Chondrocyte (in vitro differentiated cells): ENCODE measurements at places on chromosomes 6 and 20. TPM values are rescaled to one million over a fixed set of nuclear protein-coding genes. Genes with fewer than 3 reads are reported as not detected.

Gene NOX3
- total RNA-seq = not detected in 3 replicates

Gene ZNF311
- total RNA-seq = 0.41 to 0.80 TPM (median 0.52 TPM) in 3 replicates

Gene MPC1
- total RNA-seq = 25.1 to 31.6 TPM (median 30.1 TPM) in 3 replicates

Gene TRIM15
- total RNA-seq = not detected in 3 replicates

Gene SLPI
- 0.40 to 1.3 TPM in 2 of 3 replicates, not detected in the other for total RNA-seq

Gene CST5
- not detected in 3 replicates for total RNA-seq

Gene CDSN
- total RNA-seq = 0.12 TPM in 1 of 3 replicates, not detected in the others

Gene TTI1
- 10.6 to 16.1 TPM (median 10.8 TPM) in 3 replicates for total RNA-seq

Gene LTV1
- total RNA-seq = 15.0 to 22.6 TPM (median 15.4 TPM) in 3 replicates

Gene ANGPT4
- 0.12 TPM in 1 of 3 replicates, not detected in the others for total RNA-seq

Gene ECHDC1
- total RNA-seq = 35.7 to 47.4 TPM (median 40.4 TPM) in 3 replicates

GRCh38 chr6:10140824-10141223 is 274.1 kb downstream of the TFAP2A start:
- DNase-seq = no peak

- no peak for DNase-seq
These were observed 24.2 kb downstream of the NEDD9 start for GRCh38 chr6:11208267-11208666.

GRCh38 chr20:53527196-53527595 is 66.4 kb downstream of the ZNF217 start:
- no peak for DNase-seq

GRCh38 chr20:44648068-44648467 is 3.4 kb downstream of the ADA start:
- no peak for DNase-seq

DNA sequence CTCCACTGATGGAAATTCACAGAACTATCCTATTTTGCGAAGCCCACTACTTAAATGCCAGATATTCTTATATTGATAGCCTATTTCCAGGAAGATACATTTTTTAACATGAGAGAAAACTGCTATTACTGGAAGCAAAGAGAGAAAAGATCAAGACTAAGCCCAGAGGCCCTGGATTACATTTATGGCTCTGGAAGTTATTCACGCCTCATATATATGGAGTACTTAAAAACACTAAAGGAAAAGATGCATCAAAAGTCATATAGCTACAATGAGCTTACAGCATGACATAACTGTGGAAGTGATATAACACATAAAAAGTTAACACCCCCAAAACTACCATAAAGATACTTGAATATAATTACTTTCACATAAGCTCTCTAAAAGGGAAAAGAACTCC is 19.8 kb downstream of the ATG5 start:
- no peak for DNase-seq

DNA sequence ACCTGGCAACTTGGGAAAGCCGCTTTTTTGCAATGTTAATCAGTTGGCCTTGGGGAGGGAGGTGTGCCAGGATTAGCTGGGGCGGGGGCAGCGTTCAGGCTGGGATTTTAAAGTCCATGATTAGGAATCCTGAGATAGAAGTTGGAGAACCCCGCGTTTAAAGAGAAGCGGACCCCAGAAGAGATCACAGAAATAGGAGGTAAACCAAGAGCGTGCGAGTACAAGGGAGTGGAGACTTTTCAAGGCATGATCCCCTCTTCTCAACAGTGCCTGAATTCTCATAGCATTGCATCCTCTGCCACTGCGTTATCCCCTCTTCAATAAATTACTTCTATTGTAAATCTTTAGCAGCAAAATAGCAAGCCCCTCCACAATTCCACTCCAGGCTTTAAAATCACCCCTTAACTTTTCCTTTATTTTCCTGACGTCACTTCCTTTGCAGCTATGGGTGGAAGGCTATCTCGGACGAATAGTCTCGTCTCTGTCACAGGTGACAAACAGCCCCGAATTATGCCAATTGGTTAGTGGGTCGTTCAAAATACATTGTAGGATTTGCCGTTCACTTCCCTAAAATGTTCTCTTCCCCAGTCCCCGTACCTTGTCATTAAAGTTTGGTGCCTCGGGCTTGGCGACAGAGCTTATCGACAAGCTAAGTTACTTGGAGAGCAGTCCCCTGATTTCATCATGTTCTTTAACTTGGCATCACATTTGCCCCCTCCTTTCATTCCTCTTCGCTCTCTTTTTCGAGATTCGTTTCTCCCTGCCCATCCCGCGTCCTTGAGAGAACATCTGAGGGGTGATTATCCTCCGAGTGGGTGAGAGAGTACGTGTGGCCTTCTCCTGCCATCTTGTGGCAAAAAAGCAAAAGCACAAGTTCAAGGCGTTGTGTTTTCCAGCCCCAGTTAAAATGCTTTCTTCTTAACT is 17.1 kb downstream of the OR2B2 start:
- DNase-seq = no peak

- DNase-seq = no peak
These were observed 979.7 kb downstream of the TBC1D32 start for GRCh38 chr6:120354452-120355098.

DNA sequence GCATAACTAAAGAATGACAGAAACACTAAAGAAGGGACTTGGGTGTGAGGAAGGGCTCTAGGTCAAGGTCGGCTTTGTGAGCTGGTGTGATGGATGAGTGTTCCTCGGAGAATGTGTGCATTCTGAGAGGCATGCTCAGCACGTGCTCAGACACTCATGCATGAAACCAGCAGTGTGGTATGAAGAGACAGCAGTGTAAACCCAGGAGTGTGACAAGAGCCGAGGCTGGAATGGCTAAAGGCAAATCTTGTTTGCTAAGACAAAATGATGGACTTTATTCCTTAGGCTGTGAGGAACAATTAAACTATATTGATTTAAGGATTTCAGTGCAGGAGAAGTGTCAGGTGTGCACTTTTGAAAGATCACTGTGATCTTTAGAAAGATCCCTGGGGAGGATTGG is 107.4 kb upstream of the MAP7 start:
- DNase-seq = no peak

GRCh38 chr6:43383021-43383667 is 13.7 kb upstream of the ZNF318 start:
- no peak for DNase-seq

GRCh38 chr6:113873043-113873667 is 16.0 kb downstream of the MARCKS start:
- no peak for DNase-seq

DNA sequence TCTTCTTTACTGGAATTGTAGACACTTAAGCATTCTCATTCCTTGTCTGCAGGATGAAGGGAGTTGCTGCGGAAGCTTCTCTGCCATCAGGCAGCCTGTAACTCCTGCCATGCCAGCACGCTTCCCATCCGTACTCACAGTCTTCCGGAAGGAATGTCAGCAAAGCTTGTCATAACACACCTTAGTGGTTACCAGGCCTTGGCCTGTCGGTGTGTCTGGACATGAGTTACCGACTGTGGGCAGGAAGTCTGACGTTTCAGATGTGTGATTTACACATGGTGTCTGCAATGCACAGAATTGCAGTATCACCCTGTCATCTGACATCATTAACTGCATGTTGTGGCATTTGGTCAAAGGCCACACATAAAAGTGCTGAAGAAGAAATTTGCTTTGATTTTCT is 102.2 kb downstream of the SLC24A3 start:
- no peak for DNase-seq

GRCh38 chr20:38126932-38127621 is 38.0 kb downstream of the TGM2 start:
- peak; percentile 46 for DNase-seq

GRCh38 chr6:76866091-76866915 is 597.0 kb downstream of the HTR1B start:
- DNase-seq = no peak

DNA sequence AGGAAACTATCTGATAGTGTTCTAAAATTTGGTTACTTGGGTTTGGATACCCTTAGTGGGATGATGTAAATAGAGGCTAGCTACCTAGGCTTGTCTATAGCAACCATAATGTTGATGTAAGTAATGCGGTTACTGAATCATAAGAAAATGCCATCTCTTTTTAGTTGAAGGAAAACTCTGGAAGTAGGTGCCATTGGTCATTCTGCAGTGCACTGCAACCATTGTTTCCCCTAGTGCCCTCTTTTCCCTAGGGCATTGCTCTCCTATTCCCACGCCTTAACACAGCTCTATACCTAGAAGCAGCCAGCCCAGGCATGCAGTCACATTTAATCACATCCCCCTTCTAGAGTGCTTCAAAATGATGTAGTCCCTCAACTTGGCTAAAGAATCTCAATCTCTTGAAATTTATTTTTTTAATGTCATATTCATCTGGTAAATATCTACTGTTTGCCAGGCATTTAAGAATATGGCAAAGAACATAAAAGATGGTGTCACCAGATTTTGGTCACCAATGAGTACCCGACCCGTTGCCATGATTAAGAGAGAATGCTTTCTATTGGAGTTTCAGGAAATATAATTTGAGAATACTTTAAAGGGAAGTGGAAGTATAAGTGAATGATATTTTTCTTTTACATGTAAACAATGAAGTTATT is 10.4 kb downstream of the LOC128125822 start:
- DNase-seq = no peak

- no peak for DNase-seq
These were observed 27.8 kb upstream of the CENPW start for GRCh38 chr6:126312013-126312665.

DNA sequence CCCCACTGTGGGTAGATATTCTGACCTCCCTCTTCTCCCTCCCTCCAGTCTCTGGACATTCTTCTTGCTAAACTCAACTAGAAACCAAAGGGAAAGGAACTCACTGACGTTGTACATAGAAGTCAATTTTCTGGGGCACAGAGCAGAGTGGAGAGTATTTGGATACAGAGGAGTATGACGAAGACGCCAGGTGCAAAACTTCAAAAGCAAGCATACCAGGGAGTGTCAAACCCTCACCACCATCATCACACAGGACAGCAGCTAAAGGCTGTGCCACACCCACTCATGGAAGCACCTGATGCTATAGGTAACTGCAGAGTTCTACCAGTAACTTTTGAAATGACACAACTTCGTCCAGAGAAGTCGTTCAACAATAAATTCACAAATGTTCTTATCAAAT is 64.8 kb downstream of the FYN start:
- no peak for DNase-seq

GRCh38 chr6:37630281-37630799 is 67.3 kb downstream of the MDGA1 start:
- no peak for DNase-seq

- DNase-seq = no peak
These were observed 207.9 kb upstream of the SULF2 start for GRCh38 chr20:47993035-47993755.

- peak; percentile 78 for DNase-seq
These were observed 3.2 kb downstream of the SLC22A7 start for GRCh38 chr6:43301081-43301870.

DNA sequence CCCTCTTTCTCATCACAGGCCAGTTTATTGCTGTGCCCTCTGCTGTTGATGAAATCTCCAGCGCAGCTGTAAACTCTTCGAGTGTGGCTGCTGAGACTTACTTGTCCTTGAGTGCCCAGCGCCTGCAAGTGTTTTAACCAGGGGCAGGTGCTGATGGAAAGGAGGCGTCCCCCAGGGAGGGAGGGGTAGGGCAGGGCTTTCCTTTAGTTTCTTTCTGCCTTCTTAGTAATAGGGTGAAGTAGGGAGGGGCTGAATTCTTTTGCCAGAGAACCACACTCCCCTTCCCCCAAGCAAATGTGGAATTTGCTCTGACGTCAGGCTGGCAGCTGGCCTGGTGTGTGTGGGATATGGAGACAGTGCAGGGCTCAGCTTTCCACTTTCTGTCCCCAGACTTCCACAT is 61.2 kb downstream of the IGF2R start:
- no peak for DNase-seq

DNA sequence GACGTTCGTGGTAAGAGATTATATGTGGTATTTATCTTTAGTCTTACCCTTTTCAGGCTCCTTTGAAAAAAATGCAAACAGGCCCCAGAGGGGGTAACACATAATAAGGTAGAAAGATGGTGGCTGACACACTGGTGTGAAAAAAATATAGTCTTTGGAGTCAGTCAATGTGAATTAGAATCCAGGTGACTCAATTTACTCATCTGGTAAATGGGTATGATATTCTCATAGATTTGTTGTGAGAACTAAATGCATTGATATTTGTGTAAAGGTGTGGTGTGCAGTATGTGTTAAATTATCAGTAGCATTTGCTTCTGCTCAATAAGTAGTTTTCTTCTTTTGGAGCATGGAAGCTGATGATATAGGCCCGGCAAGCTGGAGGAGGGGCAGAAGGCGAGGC is 25.7 kb downstream of the CD83 start:
- DNase-seq = no peak

- DNase-seq = no peak
These were observed 46.3 kb upstream of the IYD start for GRCh38 chr6:150322466-150322871.

- DNase-seq = no peak
These were observed 106.6 kb downstream of the ADGRG6 start for GRCh38 chr6:142408409-142408808.
